Stimulated activated CD8-positive, alpha-beta memory T cell treated with anti-CD3 and anti-CD28 coated beads, Interleukin-12 subunit alpha, Interleukin-12 subunit beta, amount 100 ng/mL, for 4 hours (primary cell): ENCODE measurements at places on chromosomes 4 and X.

DNA sequence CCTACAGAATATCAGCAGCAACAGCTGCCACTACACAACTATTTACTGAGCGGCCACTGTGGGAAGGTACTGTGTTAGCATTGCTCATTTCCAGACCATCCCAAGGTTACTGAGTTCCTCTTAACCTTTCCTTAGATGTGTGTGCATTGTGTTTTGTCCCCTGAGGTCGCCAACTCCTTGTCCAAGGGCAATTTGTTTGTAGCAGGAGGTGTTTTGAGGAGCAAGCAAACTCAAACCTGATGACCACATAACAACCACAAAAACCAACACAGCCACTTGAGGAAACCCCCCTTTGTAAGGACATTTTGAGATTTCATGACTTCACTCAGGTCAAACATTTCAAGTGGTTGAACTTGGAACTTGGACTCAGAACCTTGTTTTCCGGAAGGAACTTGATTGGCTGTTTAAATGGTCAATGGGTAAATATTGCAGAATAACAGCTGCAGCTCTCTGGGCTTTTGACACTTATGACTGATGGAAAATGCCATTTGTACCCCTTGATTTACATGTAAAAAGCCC is 122.3 kb downstream of the MID1IP1 start:
- no peak for DNase-seq

DNA sequence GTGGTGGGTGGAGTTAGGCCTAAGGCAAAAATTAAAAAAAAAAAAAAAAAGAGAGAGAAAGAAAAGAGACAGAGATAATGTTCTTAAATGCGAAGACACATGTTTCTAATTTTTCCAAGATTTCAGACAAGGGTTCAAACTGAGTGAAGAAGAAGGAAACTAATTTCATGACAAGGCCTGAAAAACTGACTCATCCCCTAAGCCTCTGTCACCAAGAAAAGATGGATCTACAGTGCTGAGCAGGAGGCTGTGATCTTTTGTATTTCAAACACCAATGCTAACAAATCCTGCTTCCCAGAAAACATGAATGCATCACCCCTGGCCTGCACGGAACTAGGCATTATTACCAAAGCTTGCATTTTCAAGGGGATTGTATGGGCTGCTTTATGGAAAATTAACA is 75.3 kb downstream of the PPARGC1A start:
- no peak for DNase-seq

DNA sequence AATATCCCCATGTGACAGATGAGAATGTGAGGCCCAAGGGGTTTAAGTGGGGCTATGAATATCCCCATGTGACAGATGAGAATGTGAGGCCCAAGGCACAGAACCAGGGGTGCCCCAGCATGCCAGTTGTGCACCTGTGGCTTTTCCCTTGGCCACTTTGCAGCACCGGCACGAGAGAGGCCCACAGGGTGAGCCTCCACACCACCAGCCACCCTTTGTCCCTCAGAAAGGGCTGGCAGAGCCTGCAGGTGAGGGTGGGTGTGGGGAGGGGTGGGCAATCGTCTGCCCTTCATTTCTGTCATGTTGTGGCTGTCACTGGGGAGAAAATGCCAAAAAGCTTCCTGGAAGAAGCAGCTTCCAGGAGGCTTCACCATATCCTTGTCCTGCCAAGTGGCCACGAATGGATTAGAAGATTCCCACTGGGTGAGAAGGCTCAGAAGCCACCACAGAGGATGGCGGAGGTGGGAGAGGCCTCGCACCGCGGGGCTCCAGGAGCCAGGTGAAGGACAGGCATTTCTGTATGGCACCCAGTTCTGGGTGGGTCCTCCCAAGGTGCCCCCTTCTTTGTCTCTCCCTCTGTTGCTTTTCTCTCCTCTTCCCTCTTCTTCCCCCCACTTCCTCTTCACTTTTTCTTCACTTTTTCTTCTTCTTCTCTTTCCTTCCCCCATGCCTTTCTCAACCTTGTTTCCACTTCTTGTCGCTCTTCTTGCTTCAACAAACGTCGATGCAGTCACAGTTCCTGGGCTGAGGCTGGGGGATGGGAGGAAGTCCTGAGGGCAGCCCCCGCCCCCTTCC is 469 bp upstream of the GPR78 start:
- no peak for DNase-seq

DNA sequence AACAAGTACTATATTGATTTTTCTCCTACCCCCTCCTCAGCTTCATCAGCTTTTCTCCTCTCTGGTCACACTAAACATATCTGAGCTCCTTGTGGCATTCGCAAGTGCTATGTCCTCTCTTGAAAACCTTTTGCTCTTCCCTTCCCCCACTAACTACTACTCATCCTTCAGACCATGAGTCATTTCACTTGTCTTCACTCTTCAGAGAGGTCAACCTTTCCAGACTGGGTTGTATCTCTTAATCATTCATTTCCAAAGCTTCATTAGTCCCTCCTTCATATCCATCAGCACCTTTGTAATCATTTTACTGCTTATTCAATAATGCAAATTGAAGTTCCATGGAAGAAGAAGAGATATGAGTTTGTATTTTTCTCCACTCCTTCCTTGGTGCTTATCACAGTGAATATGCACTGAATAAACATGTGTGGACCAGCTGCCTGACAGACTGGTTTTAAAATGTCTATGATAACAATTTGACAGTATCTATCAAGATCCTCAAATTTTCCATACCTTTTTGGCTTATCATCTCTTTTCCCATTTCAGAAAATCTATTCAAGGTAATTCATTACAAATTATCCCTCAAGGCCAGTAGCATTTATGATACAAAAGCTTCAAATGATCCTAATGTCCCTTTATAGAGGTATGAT is 28.4 kb downstream of the DDX60L start:
- DNase-seq = no peak

DNA sequence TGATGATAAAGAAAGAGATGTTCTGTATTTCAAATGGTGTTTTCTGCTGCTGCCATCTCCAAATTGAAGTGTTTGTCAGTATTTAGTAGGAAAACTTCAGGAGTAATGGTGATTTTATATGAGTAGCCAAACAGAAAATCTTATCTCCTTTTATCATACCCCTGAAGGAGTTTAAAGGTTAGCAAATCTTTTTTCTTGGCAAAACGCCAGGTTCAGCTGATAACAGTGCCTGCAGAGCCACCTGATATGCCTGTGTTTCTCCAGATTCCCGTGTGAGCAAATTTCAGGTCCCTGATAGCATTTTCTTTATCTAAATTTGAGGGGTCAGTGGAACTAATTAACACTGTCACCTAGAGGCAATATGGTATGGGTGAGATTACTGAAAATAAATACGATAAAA is 65.8 kb upstream of the ETNPPL start:
- no peak for DNase-seq

DNA sequence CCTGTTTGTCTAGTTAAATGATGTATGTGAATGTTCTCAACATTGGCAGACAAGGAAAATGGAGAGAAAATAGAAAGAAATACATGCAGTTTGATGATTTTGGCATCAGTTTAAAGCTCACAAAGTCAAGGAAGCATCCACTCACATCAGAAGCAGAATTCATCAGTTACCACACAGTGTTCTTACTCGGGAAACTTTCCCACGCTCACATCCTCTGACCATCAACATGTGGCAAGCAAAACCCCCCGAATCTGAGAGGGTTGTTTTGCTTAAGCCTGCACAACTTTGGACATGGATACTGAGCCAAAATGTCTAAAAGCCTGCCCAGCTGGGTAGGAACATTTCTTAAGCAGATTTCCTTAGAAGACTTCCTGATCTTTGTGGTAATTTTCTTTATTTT is 407.6 kb downstream of the ANKRD50 start:
- DNase-seq = no peak

DNA sequence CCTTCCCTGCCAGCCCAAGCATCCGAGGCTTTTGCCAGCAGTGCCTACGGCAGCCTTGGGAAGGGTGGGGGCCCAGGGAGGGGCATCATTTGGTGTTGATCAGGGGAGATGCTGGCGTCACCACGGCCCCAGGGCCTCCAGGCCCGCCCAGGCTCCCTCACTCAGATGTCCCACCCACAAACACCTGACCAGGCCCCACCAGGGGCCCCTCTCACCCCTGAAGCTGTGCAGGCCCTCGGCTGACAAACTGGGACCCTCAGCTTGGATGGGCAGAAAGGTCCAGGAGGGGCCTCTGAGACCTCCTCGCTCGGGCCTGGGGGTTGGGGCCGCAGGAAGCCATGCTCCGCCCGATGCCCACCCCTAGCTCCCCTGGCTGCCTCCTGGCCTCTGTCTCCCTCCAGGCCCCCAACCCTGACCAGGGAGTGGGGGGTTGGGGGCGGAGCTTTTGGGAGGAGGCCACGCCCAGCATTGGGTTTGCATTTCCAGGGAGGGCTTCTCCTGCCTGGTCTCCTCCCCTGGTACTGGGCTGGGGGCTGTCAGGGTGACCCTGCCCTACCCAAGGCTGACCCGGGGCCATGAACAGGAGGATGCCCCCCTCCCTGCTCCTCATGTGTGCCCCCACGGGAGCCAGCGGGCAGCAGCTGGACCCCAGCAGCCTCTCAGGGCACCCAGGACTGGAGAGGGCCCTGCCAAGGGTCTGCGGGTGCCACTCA is 33.4 kb upstream of the SPON2 start:
- no peak for DNase-seq

DNA sequence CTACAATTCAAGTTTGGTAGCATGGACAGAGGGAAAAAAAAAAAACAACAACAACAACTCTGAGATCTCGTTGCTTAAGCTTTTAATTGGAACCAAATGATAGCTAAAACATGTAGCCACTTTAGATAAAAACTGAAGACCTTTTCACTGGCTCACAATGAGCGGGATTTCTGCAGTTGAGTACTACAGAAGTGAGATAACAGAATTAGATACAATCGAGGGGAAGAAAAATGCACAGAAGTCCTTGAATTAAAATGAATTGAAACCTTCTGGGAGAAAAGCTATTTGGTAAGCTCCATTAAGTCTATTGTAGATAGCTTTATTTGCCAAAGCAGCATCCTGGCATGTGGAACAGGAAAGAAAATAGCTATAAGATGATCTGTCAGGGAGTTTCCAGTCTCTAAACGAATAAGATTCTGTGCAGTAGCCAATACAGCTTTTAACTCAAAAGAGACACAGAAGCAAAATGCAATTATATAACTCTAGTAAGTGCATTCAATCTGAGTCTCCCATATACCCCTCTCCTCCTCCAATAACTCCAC is 248.5 kb downstream of the ENOX2 start:
- no peak for DNase-seq

DNA sequence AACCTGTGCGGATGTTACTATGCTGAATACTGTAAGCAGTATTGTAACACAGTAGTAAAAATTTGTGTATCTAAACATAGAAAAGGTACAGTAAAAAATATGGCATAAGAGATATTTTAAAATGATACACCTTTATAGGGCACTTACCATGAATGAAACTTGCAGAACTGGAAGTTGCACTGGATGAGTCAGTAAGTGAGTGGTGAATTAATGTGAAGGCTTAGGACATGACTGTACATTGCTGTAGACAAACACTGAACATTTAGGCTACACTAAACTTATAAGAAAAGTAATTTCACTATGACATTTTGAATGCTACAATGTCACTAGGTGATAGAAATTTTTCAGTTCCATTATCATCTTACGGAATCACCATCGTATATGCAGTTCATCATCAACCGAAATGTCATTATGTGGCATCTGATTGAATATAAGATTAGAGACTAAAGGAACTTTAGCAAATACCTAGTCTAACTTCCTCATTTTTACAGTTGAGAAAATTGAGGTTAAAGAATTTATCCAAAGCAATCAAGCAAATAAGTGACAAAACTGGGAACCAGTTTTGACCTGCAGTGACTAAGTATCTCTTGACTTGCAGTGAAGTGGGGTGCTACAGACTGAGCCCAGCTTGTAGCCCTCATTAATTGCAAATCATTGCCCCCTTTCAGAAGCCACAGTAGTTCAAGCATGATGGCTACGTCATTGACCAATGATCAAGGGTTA is 55.3 kb downstream of the EGF start:
- DNase-seq = no peak

DNA sequence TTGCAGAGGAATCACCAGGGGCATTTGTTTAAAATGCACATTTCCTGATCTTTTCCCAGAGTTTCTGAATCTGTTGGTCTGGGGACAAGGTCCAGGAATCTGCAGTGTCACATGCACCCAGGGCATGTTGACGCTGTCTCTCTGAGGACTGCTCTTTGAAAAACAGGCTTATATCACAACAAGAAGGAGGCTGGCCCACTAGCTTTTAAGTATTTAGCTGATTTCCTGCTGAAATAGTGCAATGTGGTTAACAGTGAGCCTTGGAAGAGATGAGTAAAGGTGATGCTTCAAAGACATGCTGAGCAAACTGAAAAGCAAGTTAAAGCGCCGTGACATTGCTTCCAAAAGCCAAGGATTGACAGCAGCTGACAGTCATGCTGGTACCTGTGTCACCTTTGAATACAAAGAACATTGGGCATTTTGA is 18.6 kb upstream of the SEPSECS start:
- no peak for DNase-seq

DNA sequence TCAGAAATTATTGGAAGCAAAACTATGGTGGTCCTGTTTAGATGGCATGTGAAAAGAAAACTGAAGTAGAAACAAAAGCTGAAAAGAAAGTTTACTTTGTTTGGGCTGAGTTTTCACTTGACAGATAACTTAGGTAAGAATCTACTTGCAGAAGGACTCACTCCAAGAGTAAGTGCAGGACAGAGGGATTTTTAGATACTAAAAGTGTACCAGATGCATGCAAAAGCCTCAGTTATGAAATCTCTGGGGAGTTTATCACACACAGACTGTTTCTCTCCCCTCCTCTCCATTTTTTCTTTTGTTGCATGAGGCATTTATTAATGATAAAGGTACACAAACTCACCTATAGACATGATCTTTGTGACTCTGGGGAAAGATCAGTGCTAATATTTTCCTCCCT is 127.5 kb upstream of the GIMD1 start:
- DNase-seq = no peak

DNA sequence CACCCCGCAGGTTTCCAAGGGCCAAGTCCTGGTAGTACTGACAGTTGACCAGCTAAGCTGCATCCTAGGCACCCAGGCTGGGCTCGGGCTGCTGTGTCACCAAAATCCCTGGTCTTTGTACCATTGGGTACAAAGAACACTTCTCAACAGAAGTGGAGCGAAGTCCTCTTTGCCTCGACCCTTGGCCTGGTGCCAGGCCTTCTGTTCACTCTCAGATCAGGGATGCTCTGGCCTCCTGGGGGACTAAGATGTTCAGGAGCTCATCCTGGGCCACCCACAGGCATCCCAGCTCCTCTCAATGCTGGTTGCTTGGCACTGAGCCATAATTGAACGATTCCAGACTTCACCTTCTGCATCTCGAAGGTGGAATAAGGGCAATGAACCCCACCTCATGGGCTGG is 13.8 kb upstream of the SLC2A9 start:
- no peak for DNase-seq

DNA sequence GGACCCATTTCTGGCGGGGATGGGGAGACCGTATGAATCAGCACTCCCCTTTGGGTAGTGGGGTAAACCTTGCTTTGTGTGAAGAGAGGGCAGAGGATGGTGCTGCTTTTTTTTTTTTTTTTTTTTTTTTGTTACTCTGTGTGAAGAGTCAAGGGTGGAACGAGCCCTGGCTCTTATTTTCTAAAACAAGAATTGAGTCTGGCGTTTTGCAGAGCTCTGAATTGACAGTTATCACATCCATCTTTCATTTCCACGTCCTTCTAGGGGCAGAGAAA is 1.2 kb downstream of the SLAIN2 start:
- no peak for DNase-seq
